ENCODE measurements at places on chromosomes 7 and 10. TPM values are rescaled to one million over a fixed set of nuclear protein-coding genes. Genes with fewer than 3 reads are reported as not detected.

DNA sequence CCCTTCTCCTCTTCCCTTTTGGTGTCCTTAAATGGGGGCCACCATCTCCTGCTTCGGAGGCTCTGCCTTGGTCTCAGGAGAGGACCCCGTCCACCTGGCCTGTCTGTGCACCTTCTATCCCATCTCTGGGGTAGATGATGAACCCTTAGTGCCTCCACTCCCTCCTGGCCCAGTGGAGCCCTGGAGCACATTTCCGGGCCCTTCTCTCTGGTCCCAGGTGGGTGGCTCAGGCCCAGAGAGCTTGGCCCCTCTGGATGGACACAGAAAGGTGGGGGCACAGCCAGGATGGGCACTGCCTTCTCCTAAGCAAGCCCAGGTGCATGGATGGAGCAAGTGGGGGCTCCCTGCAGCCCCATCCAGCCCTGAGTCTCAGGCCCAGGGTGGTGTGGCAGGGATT lies 121.4 kb upstream of the RET start:
- no peak for DNase-seq

- no peak for DNase-seq
Measured at GRCh38 chr10:22626784-22627183, 87.6 kb downstream of the PIP4K2A start.

DNA sequence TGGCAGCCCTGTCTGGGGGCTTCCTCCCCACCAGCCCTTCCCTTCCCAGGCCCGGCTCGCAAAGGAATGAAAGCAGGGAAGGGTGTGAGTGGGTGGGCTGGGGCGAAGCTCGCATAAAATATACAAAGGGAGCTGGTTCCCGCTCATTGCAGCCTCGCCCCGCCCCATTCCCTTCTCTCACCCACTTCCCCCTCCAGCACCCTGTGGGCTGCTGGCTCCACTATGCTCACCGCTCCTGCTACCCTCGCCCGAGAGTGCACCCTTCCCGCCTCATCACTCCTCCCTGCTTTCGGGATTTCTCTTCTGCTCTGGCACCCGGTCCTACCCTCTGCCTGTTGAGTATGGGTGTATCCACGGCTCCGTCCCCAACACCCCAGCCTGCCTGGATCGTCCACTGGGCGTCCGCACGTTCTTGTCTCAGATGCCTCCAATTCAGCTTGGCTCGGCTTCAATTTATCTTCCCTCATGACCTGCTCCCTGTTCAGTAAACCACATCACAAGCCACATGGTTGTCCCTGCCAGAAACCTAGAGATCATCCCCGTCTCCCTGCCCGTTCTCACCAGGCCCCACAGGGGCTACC lies 14.4 kb upstream of the TTYH3 start:
- DNase-seq, result no peak

DNA sequence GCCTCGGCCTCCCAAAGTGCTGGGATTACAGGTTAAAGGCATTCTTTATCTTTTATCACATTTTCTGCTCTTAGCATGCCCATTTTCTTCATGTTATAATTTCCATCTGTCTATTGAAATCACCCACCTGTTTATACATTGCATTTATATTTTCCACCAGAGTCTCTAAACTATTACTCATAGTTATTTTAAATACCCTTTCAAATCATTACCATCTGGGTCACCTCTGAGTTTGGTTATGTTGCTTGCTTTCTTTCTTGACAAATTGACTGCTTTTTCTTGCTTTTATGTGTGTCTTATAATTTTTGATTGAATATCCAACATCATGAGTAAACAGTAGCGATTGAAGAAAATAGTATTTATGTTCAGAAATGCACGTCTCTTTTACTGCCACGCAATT lies 71.4 kb downstream of the TMEM270 start:
- DNase-seq, result no peak

- no peak for DNase-seq
Measured at GRCh38 chr10:34824870-34825269, 9.8 kb upstream of the PARD3 start.

GRCh38 chr10:117677239-117677638 lies 134.7 kb downstream of the EMX2 start:
- DNase-seq, result no peak

Gene BHLHA15
- total RNA-seq, result 5.2 TPM

Gene FBXL13
- 1.6 TPM for total RNA-seq

Gene PTF1A
- total RNA-seq, result not detected

Gene PKD2L1
- 3.9 TPM for total RNA-seq

Gene ZNF775
- total RNA-seq, result 4.1 TPM

Gene HYAL4
- total RNA-seq, result not detected

Data from spleen (tissue), 13 donors.